ENCODE measurements at places on chromosomes 6 and 20.

DNA sequence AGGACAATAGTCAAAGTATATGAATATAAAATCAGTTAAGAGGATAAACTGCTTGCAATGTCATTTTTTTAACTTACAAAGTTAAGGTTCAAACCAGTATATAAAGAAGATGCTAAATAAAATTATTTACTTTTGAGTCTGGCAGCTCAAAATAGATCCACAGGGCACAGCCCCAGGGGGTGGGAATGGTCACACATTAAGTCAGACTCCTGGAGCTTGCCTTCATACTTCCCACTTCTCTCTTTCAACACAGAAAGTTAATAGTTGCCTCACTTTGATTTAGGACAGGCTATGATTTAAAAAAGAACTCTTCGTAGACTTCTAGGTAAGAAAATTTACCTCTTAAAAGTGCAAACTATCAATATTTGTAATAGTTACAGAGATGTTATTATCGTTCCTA lies 158.3 kb upstream of the RUNX2 start:
- no peak for DNase-seq

DNA sequence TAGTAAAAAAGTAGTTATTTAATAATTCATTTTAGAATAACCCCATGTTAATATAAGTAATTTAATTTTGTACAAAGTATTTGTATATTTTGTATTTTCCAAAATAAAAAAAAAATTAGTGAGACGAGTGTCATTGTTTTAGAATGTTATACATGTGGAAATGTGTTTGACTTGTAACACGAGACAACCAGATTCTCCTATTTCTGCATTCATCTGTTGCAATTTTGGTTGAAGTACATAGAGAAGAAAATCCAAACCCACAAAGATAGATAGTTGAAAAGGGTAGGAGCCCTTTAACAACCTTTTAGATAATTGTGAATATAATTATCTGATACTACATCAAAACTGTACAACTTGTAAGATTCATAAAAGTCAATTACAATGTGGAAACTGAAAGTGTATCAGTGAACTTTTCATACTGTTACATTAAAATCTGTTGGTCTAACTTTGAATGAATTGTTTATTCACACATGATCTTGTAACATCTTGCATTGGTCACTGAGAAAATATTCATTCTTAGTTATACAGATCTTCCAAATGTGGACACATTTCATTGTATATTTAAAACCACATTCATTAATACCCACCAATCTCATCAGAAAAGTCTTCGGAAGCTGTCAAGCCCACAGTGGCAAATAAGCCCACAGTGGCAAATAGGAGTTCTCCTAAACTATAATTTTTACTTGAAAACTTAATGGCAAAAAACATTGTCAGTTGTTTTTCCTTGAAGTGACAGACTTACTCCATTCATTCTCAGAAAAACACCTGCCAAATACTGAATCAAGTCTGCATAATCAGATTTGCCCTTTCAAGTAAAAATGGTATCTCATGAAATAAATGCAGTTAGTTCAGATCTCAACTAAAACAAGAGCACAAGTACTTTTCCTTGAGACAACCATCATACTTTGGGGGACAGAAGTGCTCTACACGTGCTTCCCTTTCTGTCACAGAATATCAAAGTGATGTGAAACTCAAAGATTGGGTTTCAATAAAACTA lies 52.8 kb downstream of the FKBP5 start:
- DNase-seq: no peak

- DNase-seq: no peak
Measured at GRCh38 chr20:54321352-54322087, 113.6 kb downstream of the PFDN4 start.

GRCh38 chr6:148497257-148497656 lies 154.6 kb downstream of the SASH1 start:
- no peak for DNase-seq

- DNase-seq: no peak
Measured at GRCh38 chr20:2914160-2914559, 40.9 kb downstream of the PTPRA start.

DNA sequence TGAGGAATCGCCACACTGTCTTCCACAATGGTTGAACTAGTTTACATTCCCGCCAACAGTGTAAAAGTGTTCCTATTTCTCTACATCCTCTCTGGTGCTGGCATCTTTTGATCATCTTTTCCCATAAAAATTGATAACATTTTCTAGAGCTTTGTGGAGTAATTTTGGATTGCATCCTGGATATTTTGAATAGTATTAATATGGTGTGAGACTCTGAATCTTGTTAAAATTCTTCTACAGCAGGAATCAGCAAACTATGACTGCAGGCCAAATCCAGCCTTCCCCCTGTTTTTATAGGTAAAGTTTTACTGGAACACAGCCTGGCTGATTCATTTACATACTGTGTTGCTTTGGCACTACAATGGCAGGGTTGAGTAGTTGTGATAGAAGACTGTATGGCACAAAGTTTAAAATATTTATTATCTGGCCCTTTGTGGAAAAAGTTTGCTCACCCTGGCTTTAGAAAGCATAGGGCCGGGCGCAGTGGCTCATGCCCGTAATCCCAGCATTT lies 15.0 kb upstream of the RNF8 start:
- no peak for DNase-seq

DNA sequence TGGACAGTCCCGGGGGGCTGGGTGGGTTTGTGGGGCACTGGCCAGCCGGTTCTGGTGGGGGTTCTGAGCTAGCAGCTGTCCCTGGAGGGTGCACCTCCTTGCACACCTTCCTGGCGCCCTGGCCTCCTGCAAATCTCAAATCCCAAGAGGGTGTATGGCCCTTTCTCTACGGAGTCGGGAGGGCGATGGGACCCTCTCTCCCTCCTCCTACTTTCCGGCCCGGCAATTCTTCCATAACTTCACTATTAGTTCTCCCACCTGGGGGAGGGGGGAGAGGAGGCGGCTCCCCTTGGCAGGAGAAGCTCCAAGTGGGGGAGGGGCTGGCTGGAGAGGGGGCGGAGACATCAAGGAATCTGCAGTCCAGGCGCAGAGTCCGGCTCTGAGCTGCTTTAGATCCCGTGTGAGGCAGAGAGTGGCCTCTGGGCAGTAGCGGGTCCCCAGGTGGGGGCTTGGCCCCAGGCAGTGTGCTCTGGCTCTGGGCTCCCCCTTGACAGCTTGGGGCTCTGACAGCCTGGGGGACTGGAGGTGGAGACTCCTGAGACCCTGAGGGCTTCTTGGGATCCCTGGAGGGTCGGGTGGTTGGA lies 1.4 kb upstream of the LAMA5 start:
- no peak for DNase-seq

- no peak for DNase-seq
Measured at GRCh38 chr6:160378882-160379281, 30.7 kb downstream of the SLC22A3 start.

DNA sequence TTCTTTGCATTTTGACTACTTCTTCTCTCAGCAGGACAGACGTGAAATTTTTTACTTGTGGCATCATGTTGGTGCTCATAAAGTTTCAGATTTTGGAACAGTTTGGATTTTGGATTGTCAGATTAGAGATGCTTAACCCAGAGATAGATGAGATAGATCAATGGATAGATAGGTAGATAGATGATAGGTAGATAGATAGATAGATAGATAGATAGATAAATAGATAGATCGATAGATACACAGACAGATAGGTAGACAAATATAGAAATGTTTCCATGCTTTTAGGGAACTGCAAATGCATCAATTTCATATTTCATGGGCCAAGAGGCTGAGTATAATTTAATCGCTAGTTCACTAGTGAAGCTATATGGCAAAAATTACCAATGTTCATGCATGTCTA lies 981.5 kb upstream of the ADGRB3 start:
- no peak for DNase-seq

GRCh38 chr6:131058236-131058635 lies 4.8 kb downstream of the EPB41L2 start:
- no peak for DNase-seq

DNA sequence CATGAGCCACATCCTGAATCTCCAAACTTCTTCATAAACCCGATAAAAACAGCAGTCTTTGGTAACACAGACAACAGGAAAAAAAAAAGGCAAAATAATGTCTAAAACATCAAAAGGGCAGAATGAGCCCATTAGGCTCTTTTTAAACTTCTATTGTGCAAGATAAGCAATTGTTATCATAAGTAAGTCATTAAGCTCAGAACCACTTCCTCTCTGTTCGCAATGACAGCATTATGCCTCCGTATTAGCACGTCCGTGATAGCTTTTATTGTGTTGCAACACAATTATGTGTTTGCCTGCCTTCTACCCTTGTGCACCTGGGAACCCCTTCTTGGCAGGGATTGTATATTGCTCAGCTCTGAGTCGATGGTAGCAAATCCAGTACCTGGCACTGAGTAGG lies 147.1 kb downstream of the LRFN2 start:
- DNase-seq: no peak

- no peak for DNase-seq
Measured at GRCh38 chr20:38831049-38831691, 25.7 kb downstream of the PPP1R16B start.

DNA sequence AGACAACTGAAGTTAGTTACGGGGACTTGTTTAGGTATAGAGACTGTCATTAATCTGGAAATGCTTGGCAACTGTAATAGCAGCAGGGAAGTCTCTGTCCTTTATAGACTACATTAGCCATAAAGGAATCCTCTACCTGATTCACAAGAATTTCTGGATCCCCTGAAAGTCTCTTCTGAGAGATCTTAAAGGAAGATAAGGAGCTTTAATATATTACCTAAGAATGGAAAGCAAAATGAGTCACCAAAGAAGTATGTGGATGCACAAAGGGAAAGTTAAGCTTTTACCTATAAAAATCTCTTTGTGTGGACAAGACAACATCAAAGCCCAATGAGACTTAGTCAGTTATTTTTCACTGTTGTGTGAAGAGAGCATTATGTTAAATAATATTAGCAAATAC lies 92.2 kb upstream of the RSPO3 start:
- no peak for DNase-seq
